ENCODE measurements at places on chromosomes 5 and 9. TPM values are rescaled to one million over a fixed set of nuclear protein-coding genes. Genes with fewer than 3 reads are reported as not detected.

SPEF2 gene
- 1.1 TPM for polyA plus RNA-seq

GRCh38 chr5:132485641-132486317 lies 4.8 kb downstream of the IRF1 start:
- no peak for DNase-seq

DNA sequence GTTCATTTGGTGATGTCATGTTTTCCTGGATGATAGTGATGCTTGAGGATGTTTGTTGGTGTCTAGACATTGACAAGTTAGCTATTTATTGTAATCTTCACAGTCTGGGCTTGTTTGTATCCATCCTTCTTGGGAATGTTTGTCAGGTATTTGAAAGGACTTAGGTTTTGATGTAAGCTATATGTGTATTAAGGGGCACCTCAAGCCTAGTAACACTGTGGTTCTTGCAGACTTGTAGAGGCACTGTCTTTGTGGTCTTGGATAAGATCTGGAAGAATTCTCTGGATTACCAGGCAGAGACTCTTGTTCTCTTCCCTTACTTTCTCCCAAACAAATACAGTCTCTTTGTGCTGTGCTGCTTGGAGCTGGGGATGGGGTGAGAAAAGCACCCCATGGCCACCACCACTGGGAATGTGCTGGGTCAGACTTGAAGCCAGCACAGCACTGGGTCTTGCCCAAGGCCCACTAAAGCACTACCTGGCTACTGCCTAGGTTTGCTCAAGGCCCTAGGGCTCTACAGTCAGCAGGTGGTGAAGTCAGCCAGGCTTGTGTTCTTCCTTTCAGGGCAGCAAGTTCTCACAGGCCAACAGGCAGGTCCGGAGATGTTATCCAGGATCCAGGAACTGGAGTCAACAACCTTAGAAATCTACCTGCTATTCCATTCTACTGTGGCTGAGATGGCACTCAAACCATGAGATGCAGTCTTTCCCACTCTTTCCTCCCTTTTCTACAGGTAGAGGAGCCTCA lies 49.3 kb upstream of the GNA14 start:
- DNase-seq, result peak; percentile 79

DNA sequence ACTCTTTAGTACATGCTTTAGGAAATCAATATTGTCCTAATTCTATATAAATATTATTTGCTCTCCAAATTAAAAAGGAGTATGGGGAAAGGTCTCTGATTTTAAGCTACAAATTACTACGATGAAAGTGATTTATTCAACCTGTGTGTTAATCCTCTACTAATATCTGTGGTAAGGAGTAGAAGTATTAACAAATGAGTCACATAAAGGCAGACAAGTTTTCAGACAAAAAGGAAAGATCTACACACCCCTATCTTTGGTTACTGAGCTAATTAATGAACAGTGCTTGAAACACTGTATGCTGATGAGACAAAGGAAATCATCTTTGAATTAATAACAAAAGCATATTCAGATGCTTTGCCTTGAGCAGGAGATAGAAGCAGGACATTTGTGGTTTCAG lies 15.9 kb downstream of the LOX start:
- DNase-seq, result no peak

- no peak for DNase-seq
Observed at GRCh38 chr5:142387024-142387682, 62.3 kb upstream of the SPRY4 start.

GRCh38 chr9:14159440-14160216 lies 154.3 kb downstream of the NFIB start:
- DNase-seq, result no peak

- no peak for DNase-seq
Observed at GRCh38 chr5:134141331-134142050, 27.0 kb downstream of the TCF7 start.

DNA sequence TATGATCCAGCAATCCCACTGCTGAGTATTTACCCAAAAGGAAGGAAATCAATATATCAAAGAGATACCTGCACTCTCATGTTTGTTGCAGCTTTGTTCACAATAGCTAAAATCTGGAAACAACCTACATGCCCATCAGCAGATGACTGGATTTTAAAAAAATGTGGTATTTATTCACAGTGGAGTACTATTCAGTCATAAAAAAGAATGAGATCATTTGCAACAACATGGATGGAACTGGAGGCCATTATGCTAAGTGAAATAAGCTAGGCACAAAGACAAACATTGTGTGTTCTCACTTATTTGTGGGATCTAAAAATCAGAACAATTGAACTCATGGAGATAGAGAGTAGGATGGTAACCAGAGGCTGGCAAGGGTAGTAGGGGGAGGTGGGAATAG lies 33.1 kb downstream of the CYSTM1 start:
- DNase-seq, result no peak

DNA sequence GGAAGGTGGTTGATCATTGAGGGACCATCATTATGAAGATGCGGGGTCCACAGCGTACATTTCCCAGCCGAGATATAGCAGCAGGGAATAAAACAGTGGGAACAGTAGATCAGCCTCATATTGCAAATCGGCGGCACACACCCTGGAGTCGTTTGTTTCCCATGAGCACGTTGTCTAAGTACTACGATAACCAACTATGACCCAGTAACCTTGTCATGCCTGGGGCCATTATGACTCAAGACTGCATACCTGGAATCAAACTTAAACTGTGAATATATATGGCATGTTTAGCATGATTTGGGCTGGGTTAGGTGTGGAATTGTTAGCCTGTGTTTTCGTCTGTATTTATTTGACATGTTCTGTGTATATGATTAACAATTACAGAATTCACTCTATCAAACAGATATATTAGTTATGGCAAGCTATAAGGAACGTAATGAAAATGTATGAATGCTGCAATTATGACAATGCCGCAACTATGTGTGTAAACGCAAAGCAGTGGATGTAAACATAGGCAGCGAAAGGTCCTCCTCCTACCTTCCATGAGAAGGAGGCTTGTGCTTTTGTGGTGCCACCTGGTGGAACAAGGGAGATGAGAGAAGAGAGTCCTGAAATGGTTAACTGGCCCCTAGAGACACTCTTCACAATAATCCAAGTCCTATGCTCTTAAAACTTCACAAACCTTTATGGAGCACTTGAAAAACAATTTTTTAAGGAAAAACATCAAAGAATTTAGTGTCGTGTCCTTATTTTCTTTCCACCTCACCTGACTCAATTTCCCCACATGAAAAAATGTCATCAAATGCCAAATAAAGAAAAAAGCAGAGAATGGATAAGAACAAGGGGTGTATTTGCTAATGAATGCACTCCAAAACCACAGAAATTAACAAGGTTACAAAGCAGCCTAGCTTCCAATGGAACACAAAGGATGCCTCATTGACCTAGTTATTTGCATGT lies 47.1 kb downstream of the SEMA5A start:
- DNase-seq, result peak; percentile 60

DNA sequence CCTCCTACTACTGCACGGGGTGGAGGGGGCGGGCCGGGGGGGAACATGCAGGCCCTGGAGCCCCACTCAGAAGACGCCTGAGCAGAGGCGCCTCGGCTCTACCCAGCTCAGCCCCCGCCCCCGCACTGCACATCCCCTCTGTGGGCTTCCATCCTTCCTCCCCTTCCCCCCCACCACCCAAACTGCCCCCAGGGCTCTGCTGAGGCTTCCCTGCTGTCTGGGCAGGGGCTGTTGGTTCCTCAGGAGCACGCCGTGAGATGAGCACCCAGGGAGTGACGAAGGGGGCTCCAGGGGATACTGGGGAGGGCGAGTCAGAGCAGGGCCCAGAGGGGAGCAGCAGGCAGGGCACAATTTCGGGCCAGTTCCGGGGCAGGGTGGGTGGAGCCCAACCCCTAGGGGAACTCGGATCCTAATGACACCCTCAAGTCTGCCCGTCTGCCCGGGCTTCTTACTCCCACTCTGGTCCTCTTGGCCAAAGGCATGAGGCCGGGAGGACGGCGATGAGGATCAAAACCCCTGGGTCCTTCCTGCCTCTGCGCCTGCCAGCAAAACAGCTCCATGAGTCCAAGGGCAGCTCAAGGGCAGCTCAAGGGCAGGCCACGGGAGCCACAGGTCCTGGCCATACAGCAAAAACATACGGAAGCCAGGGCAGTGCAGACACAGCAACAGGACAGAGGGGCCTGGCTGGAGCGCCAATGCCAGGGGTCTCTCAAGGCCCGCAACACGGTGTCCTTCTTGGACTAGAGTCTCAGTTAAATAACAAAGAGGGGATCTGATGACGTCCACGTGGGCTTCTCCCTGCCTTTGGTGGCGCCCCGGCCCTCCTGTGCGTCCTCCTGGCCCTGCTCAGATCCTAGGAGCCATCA lies 200.9 kb downstream of the AUH start:
- DNase-seq, result no peak

- DNase-seq, result no peak
Observed at GRCh38 chr5:77444356-77444755, 47.8 kb downstream of the WDR41 start.

CTSV gene
- 101 TPM for polyA plus RNA-seq

All from keratinocyte (primary cell).